NCI-H187 treated with DMSO at 0.1 percent for 48 hours (cell line): ENCODE measurements at places on chromosomes 3 and 15.

- no peak for DNase-seq
These were observed 138.5 kb downstream of the ZNF621 start for GRCh38 chr3:40663280-40663679.

DNA sequence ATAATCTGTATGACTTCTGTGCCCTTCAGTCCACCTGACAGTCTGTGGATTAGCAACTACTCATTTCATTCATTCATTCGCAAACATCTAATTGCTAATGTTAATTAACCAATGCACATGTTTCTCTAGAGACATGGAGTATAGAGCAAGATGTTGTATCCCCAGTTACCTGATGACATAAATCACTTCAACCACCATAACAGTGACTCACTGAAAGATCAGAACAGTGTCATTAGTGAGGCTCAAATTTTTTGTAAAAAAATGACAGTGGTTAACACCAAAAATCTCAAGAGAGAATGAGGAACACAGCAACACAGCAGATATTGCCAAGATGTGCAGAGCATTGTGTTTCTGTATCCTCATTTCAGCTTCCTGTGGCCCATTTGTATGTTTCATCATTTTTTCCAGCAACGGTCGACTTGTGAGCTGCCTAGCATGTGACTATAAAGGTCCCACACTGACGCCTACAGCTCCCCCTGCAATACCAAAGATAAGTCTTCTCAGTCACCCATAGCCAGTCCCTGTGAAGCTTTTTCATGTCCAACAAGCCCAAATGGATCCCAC is 3.7 kb upstream of the PLD1 start:
- no peak for DNase-seq

DNA sequence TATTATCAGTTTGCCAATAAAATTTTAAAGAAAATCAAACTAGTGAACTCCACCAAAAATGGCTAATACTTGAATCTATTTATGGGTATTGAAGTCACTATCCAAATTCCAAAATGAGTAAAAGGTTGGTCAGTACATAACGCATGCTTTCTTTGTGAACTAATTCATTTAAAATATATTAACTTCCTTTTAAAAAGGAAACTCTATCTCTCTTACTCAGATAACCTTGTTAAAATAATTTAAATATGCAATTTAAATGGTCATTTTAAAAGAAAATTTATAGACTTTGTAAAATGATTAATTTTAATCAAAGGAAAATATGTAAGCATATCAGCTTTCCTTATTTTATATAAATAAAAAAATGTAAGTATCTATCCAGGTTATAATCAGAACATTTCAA is 419.4 kb upstream of the ZNF385D start:
- no peak for DNase-seq

GRCh38 chr3:71428841-71429596 is 154.5 kb downstream of the FOXP1 start:
- DNase-seq, result no peak

DNA sequence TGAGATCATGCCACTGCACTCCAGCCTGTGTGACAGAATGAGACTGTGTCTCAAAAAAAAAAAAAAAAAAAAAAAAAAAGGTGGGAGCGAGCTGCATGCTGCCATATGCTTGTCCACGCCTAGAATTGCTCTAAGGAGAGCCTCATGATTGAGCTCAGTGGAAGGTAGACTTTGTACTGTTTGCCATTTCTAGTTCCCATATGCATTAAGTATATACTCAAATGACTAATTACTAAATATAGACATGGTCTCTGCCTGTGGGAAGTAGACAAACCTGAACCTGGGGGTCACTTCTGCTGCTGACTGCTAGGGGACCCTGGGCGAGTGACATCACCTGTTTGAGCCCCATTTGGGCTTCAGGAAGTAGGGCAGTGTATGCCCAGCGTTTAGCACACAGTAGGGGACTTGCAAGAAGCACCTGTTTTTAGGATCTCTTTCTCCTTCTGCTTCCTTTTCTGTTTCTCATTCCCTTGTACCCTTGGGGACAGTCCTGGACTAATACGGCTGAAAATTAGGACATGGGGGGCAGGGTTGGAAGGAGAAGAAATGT is 27.2 kb downstream of the PRKCD start:
- DNase-seq, result no peak

DNA sequence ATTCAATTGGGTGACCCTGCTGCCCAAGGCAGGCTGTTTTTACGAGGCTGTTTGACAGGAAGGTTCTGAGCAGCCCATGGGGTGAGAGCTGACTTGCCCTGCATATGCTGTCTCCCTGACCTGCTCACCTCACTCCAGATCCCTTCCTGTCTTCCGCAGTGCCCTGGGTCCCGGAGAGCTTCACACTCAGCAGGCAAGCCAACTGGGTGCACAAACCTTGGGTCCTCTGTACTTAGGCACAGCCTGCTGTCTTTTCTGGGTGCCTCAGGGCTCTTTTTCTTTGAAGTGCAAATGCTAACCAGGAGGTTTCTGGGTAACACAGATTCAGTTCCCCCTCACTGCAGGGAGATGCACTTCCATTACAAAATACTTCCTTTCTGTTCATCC is 32.8 kb downstream of the ZXDC start:
- no peak for DNase-seq

DNA sequence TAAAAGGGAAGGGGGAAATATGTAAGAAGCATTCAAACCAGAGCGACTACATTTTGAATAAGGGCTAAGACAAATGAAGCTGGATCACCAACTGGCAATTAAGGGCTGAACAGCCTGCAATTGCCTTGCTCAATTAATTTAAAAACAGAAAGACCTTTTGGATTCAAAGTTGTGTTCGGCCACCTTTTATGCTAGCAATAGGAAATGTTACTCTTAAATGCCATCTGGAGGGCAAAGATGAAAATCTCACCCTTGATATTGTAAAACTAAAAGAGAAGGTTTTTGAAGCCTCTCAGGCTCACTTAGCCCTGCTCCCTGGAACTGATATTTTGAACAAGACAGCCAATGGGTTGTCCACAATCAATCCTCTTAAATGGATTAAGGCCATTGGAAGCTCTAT is 44.2 kb downstream of the ACAD9 start:
- no peak for DNase-seq

GRCh38 chr15:98232761-98233160 is 272.3 kb downstream of the ARRDC4 start:
- DNase-seq, result no peak

DNA sequence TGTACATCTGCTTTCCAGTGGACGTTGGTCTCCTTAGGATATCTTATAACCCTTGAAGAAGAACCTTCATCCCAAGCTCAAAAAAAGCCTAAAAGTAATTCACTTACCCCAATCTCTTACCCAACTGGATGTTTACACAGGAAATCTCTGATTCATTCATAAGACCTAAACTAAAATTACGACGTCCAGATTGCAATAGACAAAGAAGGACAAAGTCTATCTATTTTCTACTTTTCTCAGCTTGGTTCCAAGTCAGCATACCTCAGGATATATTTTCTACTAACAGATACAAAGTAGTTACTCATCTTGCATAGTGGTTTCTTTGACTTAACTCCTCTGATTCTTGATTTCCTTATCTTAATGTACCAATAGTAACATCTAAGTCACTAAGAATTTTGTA is 669.9 kb downstream of the OTOL1 start:
- no peak for DNase-seq

DNA sequence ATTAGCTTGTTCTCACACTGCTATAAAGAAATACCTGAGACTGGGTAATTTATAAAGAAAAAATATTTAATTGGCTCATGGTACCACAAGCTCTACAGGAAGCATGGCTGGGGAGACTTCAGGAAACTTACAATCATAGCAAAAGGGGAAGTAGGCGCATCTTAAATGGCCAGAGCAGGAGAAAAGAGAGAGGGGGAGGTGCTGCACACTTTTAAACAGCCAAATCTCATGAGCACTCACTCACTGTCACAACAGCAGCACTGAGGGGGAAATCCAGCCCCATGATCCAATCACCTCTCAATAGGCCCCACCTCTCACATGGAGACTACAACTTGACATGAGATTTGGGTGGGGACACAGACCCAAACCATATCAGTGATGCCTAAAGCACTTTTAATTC is 82.5 kb downstream of the DCLK3 start:
- no peak for DNase-seq
